ENCODE measurements at places on chromosomes 2 and 18. TPM values are rescaled to one million over a fixed set of nuclear protein-coding genes. Genes with fewer than 3 reads are reported as not detected.

GRCh38 chr2:10519394-10519740, 71.2 kb upstream of the ODC1 start:
- no peak for DNase-seq

The LRP2 gene
- total RNA-seq, result not detected

GRCh38 chr2:2560374-2561015, 229.4 kb upstream of the MYT1L start:
- DNase-seq, result no peak

DNA sequence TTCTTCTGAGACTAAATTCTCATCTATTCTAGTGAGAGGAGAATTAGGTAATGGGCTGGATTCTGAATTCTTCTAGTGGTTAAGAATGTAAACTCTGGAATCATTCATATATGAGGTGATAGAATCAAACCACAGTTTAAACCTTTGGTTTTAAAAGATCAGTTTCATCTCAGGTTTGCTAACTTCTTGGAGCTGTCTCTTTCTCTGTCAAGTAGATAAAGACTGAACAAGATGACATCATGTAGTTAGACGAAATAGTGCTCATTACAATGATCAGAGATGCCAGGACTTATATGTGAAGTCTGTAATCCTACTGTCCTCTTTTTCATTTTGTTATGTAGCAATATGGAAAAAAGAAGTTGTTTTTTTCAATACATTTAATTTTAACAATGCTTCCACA, 4.9 kb downstream of the CEBPZOS start:
- no peak for DNase-seq
